ENCODE measurements at places on chromosomes 7 and 10.

DNA sequence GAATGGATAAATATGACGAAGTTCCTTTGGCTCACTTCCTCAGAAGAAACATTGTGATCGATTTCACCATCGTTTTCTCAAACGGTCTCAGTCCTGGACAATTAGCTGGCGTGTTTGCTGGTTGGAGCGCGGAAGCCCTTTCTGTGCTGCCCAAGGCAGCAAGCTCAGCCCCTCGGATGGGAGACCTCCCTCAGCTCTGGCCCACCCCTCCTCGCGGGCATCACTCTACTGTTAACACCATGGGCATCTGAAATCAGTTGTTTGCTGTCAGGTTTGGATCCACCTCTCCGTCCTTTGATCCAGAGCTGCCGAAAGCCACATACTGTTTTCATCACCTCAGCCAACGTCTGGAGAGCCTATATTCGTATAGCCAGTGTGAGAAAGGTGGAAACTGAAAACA lies 68.2 kb downstream of the C10orf143 start:
- DNase-seq = peak; percentile 28

GRCh38 chr7:36827726-36828703 lies 103.7 kb upstream of the AOAH start:
- no peak for DNase-seq

DNA sequence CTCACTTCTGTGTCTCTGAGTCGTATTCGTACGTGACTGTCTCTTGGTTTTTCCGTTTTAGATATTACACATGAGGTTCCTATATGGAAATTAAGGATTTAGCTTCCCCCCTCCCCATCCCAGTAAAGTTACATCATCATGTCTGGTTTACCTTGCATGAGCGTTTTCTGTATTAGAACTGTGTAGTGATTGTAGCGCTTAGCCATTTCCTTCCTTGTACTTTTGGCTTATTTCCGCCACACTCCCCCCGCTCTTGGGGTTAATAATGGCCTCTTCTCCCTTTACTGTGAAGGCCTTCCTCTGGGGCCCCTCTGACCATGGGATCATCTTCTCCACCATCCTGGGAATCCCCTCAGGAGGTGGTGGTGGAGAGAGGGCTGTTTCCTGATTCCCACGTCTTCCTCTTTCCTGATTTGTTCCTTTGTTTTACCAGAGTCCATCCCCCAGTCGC lies 27.2 kb upstream of the AP5Z1 start:
- no peak for DNase-seq

- no peak for DNase-seq
Observed at GRCh38 chr7:93367254-93367653, 135.1 kb downstream of the VPS50 start.

- no peak for DNase-seq
Observed at GRCh38 chr10:71761105-71761511, 12.2 kb downstream of the VSIR start.

Data from coronary artery (tissue), 2 donors.